ENCODE measurements at places on chromosomes 11 and 22.
A peak's percentile ranks its signal among the peaks of the same experiment; 100 is the strongest.

DNA sequence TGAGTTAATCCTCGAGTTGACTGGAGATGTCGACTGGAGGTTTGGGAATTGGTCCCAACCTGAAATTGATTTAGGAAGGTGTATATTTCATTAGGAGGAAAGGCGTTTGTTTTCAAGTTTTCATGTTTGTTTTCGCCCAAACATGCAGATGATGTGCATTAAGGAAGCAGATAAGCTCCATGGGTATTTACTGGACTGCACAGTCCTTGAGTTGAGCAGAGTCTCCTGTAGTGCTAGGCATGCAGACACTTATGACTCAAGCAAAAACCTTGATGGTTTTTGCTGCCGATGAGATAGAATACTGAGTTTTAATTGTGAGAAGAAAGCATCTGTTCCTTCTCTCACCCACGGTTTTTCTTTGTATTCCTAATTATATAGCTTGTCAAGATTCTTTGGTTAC is 27.9 kb downstream of the CABIN1 start:
- no peak for DNase-seq

DNA sequence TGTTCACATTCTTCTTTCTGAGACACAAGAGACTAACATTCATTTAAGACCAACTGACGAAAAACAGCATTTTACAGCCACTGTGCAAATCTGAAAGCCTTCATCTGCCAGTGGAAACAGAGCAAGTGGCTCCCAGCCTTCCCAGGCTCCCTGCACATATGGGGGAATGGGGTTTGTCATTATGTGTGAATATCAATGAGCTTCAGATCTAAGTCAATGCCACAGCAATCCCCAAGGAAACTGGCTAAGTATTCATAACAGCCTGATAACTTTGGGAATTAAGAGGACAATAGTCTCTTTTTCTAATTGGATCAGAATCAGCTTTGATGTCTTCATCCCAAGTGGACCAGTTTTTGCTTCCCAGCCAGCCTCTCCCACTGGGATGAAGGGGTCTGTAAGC is 66.9 kb downstream of the ABTB2 start:
- no peak for DNase-seq

- no peak for DNase-seq
Measured at GRCh38 chr11:78535920-78536319, 38.7 kb downstream of the NARS2 start.

- DNase-seq: peak; percentile 28
Measured at GRCh38 chr11:63766531-63767235, 1.9 kb downstream of the ZFTA start.

DNA sequence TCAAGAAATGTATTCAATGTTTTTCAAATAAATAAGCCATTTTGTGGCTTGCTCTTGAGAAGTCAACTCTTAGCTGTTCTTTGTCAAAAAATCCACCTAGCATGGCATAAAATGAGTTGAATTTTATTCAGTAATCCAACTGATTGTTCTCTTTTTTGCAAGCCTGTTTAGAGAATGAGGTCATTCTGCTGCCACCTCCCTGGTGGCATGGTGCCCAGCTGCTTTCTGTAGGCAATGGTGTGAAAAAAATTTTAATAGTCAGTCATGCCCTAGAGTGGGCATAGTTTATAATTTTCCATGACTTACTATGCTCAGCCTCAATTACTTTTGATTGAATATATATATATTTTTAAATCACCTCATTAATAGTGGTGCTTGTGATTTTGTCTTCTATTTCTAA is 177.2 kb downstream of the INSC start:
- peak; percentile 68 for DNase-seq

- DNase-seq: no peak
Measured at GRCh38 chr11:80822308-80822707, 1381.5 kb upstream of the TENM4 start.

GRCh38 chr11:44515048-44515447 is 50.4 kb upstream of the CD82 start:
- DNase-seq: no peak

GRCh38 chr11:117869604-117870003 is 6.9 kb downstream of the FXYD6 start:
- no peak for DNase-seq

Measured in left ventricle myocardium superior (tissue), 1 donor.